ENCODE measurements at places on chromosomes 13 and 19. TPM values are rescaled to one million over a fixed set of nuclear protein-coding genes. Genes with fewer than 3 reads are reported as not detected.
A peak's percentile ranks its signal among the peaks of the same experiment; 100 is the strongest.

The IL11 gene
- total RNA-seq: 9.4 TPM

The PCDH20 gene
- total RNA-seq: not detected

The OR7D2 gene
- total RNA-seq: not detected

The CAMSAP3 gene
- 2.6 TPM for total RNA-seq

The PPM1N gene
- 0.31 TPM for total RNA-seq

The DZIP1 gene
- 23.0 TPM for total RNA-seq

The CDX2 gene
- not detected for total RNA-seq

The ZNF324B gene
- total RNA-seq: 9.9 TPM

The GARIN5A gene
- total RNA-seq: not detected

The FAM124A gene
- 2.8 TPM for total RNA-seq

The NXNL1 gene
- not detected for total RNA-seq

- DNase-seq: no peak
Measured at GRCh38 chr19:3248728-3249326, 24.4 kb downstream of the CELF5 start.

DNA sequence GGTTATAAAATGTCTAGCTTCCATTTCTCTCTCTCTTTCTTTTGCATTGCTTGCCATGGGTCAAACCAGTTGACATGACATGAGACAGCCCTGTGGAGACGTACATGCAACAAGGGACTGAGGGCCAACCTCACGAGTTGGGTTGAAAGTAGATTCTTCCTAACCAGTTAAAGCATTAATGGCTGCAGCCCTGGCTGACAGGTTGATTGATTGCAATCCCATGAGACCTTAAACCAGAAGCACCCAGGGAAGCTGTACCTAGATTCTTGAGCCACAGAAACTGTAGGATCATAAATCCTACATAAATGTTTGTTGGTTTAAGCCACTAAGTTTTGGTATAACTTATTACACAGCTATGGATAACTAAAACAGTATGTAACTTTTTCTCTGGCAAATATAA is 373.8 kb downstream of the DACH1 start:
- DNase-seq: no peak

DNA sequence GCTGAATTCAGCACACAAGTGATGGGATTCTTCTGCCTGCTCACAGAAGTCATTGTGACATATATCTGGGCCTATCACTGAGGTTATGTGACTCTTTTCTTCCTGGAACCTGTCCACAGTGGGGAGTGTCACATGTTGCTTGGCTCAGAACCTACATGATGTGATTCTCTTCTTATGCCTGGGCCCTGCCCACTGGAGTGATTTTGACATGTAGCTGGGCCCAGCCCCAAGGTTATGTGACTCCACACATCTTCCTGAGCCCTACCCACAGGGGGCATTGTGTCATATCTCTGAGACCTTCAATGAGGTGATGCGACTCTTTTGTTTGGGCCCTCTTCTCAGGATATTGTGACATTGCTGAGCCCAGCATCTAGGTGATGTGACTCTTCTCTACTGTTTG is 17.4 kb upstream of the ZNF429 start:
- no peak for DNase-seq

- DNase-seq: no peak
Measured at GRCh38 chr19:9848060-9848459, 12.9 kb downstream of the PIN1 start.

- peak; percentile 62 for DNase-seq
Measured at GRCh38 chr19:51359294-51359693, 6.9 kb downstream of the ETFB start.

GRCh38 chr13:113238536-113238935 is 29.1 kb downstream of the CUL4A start:
- DNase-seq: no peak

- DNase-seq: no peak
Measured at GRCh38 chr13:26705536-26705935, 55.0 kb downstream of the GPR12 start.

GRCh38 chr19:6723738-6724137 is 3.3 kb upstream of the C3 start:
- DNase-seq: no peak

- DNase-seq: peak; percentile 92
Measured at GRCh38 chr13:21637296-21637695, 33.3 kb upstream of the MICU2 start.

GRCh38 chr13:74336546-74336945 is 202.3 kb upstream of the KLF12 start:
- no peak for DNase-seq

- DNase-seq: peak; percentile 46
Measured at GRCh38 chr19:41264581-41265394, 616 bp downstream of the HNRNPUL1 start.
